ENCODE measurements at places on chromosomes 2 and 18.

DNA sequence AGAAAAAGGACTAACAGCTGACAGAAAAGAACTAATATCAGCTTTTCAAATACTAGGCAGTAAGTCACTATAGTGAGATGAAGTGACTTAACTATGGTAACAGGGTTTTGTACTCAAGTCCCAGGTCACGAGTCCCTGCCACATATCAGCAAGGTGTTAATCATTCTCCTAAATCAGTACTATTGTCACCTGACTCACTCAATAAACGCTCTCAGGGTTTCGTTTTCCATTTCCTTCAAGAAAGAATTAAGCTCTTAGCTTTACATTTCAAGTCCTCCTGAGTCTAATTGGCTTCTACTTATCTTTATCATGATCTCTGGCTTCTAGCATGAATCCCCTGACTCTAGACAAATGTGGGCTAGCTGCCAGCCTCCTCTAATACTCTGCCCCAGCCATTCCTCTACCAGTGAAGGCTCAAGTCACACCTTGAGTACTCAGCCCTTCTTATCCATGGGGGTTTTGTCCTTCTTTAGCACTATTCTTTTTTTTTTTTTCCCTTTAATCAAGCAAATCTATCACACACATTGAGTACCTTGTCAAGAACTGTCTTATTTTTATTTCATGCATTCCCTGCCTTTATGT lies 20.0 kb downstream of the BUB1 start:
- no peak for DNase-seq

- DNase-seq, result no peak
Measured at GRCh38 chr18:38940863-38941531, 1375.4 kb upstream of the CELF4 start.

- DNase-seq, result no peak
Measured at GRCh38 chr2:112706170-112706664, 14.6 kb upstream of the NT5DC4 start.

DNA sequence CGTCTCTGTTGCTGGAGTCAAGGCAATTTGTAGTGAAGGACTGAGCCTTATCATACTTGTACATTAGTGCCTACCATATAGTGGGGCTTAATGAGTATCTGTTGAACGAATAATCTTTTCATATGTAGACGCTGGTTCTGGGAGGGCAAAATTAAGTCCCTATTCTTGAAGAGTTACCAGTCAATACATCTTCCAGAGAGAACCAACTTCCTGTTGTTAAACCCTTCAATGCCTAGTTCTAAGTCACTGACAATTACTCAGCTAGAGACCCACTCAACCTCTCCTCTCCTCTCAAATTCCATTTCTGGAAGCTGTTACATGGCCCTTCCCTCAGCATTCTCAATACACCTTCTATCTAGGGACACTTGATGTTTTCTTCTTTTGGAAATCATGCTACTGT lies 1.1 kb upstream of the MOB4 start:
- no peak for DNase-seq

- no peak for DNase-seq
Measured at GRCh38 chr2:239112127-239112774, 264.4 kb downstream of the TWIST2 start.

GRCh38 chr18:3411854-3412268 lies 38.1 kb upstream of the TGIF1 start:
- no peak for DNase-seq

DNA sequence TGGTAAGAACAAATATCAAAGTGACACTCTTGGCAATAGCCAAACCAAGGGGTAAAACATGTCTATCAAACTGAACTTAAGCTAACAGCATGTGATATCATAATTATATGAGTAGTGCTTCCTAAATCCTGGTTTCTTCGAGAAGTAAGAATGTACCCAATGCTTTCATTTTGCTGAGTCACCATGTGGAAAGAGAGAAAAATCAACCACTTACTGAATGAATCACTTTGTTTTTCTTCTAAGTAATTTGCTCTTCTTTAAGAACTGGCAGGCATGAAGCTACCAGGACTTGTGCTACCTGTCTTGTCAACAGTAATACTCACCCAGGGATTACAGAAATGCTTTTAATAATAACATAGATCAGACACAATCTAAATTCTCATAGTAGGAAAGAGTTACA lies 19.0 kb upstream of the DUSP19 start:
- no peak for DNase-seq

DNA sequence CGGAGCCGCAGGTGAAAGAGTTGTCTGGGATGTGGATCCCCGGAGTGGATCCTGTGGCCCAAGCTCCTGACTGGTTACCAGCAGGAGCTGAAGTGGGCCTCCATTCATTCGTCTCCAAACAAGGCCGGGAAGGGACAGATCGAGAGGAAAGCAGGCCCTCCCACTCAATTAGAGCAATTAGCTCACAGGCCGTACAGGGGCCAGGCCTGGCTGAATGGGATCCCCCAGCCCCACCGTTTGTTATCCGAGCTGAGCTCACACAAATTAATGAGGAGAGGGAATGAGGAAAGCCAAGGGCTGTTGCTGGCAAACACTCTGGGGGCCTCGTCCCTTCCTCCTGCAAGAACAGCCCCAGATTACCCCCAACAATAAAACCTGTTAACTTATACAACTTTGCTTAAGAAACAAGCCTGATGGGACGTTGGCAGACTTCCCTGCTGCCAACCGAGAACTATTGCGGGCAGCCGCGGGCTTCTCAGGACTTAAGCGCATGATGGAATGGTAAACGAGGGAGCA lies 338.0 kb downstream of the BCL11A start:
- no peak for DNase-seq

DNA sequence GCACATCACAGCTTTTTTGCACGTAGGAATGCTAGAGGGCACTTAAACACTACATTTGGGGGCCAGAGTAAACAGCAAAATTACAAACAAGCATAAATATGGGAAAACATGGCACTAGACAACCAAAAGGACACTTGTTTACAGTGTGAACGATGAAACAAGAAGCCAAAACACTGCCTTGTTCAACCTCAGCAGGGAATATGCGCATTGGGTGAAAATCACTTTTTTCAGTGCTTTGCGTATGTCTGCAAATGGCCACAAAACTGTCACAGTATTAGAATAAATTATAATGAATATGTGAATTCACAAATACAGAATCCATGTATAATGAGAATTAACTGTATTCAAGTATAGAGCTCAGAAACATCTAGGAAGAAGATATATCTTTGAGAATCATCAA lies 1064.0 kb upstream of the GYPC start:
- no peak for DNase-seq

DNA sequence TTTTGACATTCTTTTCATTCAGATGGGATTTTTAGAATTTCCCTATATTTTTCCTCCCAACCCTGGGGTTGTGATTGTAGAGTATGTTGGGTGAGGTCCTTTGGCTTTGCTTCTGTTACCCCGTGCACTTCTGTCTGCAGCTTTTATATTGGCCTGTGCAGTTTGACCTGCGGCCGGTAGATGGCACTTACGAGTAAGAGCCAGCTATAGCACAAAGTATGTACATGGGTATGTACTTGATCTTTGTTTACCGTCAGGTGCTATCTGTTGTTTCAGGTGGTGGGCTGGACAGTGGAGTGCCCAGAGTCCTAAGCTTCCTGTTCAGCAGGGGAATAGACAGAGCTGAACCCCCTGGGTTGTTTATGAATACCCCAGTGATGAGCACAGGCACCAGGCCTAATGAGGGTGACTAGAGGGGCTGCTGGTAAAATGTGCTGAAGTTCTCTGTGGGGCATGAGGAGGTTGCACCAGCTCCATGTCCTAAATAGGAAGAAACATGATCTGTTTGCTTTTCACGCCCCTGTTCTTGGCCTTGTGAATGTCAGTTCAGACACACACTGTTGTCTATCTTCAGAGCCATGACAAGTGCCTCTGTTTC lies 58.9 kb upstream of the THUMPD2 start:
- DNase-seq, result no peak

DNA sequence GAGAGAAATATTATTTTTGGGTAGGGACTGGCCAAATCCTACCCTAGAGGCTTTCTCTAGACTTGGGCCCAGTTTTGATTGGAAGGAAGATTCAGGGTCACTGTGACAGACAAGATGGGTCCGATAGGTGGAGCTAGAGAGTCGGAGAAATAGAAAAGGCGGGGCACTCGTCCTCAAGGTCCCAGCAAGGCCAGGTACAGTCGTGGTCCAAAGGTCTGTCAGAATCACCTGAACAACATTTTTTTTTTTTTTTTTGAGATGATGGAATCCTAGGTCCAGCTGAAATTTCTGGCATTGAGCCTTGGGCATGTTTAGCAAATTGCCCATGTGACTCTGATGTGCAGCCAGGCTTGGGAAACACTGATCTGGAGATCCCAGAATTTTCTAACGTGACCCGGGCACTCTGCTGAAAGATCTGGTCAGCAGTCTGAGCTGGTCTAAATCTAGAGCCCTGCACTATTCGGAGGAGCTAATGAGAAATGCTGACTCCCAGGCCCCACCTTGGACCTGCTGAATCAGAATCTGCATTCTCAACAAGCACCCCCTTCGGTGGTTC lies 23.0 kb upstream of the NTSR2 start:
- no peak for DNase-seq

DNA sequence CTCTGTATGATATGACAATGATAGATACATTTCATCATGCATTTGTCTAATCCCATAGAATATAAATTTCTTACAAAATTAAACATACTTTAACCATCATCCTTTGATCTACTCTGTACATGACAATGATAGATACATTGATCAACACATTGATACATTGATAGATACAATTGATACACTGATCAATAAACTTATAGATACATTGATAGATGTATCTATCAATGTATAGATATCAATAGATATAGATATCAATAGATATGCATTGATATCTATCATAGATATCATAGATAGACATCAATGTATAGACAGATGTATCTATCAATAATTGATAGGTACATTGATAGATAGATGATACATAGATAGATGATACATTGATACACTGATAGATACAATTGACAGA lies 105.4 kb downstream of the DYM start:
- DNase-seq, result no peak

- DNase-seq, result no peak
Measured at GRCh38 chr2:74043345-74044329, 58.9 kb downstream of the TET3 start.

DNA sequence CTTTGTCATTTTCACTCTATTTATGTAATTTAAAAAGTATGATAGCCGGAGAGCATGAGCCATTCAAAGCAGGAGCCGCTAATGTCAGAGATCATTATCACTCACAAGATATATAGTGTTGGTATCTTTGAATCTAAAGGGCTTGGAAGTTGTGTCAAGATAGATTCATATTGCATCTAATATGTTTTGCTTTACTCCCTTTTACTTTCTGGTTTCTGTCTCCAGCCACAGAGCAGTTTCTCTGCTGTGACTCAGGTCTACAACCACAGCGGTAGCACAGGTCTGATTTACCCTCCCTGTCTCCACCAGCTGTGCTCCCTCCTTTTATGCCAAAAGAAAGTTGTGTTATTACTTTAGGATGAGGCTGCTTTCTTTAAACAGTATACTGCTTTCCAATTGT lies 424.0 kb downstream of the ARHGAP15 start:
- DNase-seq, result no peak

GRCh38 chr2:219106251-219106650 lies 45.5 kb upstream of the IHH start:
- DNase-seq, result no peak

- no peak for DNase-seq
Measured at GRCh38 chr18:23964282-23965238, 50.0 kb upstream of the TTC39C start.

DNA sequence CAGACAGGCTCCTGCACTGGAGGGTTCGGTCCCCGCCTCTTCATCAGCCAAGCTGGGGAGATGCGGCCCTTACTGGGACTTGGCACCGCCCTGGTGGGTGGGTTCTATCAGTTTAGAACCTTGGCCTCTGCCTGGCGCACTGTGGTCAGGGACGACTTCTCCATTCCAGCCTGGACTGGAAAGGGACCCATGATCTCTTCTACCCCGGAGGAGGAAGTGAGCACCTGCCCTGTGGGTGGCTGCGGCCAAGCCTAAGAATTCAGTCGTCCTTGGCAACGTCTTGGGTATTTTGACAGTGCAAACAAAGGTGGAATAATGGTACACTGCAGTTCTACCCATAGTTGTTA lies 106.9 kb upstream of the CD302 start:
- DNase-seq, result no peak

DNA sequence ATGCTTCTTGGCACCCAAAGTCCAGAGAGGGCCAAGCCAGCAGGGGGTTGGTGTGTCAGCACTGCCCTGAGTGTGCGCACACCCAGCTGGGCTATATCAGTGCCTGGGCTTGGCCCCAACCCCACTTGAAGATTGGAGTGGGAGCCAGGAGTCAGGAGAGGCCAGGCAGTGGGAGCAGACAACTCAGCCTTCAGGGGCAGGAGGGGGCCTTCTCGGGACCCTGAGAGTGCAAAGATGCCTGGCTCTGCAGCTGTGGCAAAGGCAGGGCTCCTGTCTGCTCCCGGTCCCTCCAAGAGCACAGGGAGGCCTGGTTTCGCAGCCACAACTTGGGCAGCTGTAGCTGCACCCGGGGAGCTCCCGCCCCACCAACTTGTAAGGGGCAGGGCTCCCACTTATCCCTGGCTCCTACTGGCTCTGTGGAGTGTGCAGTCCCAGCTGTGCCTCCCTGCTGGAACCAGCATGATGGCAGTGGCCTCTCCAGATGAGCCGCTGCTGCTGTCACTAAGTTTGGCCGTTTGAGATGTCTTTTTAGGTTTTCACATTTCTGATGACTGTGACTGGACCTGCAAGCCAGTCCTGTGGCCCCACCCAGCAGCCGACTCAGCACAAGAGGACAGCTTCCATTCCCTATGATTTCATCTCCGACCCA lies 148.8 kb upstream of the HS6ST1 start:
- no peak for DNase-seq

- no peak for DNase-seq
Measured at GRCh38 chr2:239361311-239361642, 39.5 kb downstream of the HDAC4 start.

DNA sequence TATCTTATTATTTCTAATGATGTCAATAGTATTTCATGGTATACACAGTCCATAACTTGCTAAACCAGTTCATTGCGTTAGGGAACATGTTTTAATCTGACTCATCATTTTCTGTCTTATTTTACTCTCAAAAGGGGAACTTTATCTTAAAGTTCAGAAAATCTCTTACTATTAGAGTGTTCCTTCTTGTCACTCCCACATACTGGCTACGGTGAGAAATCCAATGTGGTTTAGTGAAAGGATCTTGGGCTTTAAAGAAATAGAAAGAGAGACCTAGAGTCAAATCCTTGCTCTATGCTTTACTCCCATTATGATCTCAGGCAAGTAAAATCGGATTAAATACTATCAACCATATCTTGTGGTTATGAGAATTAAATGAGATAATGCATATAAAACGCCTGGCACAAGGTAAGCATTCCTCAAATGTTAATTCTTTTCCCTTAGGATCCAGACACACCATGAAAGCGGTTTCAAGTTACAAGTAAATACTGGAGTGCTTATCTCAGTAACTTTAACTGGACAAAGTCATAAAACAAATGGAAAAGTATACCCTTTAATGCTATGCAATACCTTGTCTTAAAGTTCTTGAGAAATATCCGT lies 576.0 kb downstream of the ARHGAP15 start:
- no peak for DNase-seq
